Kidney glomerular epithelial cell (primary cell): ENCODE measurements at places on chromosomes 3 and 15.

DNA sequence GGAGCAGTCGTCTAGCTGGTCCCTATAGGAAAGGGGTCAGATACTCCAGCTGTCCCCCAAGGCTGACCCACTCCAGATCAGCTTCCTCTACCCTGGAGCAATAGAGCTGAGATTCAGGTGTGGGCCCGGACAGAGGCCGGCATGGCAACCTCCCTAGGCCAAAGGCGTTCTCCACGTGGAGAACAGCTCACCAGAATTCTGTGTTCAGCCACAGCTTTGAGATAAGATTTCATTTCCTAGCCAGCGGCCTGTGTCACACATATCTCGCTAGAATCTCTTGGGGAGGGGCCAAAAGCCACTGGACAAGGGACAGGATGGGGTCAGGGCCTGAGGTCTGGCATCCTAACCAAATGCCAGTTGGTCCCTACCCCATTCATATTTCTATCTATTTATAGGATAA lies 20.1 kb downstream of the SRGAP3 start:
- no peak for DNase-seq

DNA sequence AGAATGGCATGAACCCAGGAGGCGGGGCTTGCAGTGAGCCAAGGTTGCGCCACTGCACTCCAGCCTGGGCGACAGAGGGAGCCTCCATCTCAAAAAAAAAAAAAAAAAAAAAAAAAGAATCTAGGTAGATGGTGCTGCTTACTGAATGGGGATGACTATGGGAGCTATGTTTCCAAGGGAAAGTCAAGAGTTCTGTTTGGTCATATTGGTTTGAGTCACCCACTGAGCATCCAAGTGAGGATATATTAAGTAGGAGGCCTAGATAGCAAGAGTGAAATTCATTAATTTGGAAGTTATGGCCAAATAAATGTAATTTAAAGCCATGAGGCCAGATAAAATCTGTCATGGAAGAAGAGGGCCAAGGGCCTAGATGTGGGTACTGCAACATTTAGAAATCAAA lies 9.0 kb upstream of the UACA start:
- DNase-seq, result no peak

DNA sequence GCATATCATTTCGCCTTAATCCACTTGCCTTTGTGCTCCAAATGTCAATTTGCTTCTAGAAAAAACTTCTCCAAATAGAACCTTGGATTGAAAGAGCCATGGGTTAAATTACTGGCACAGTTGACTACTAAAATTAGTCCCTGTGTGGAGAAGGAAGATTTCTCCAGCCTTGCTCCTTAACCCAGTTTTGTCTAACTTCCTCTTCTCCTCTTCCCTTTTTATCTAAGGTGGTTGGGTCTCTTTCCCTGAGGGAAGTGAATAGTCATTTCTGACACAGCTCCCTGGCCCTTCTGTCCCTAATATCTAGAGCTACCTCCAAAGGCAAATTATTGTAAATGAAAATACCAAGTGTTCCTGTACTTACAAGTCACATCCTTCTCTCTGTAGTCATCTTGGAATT lies 527.9 kb upstream of the TBL1XR1 start:
- no peak for DNase-seq

- DNase-seq, result peak; percentile 59
Observed at GRCh38 chr15:67762610-67763368, 62.5 kb upstream of the SKOR1 start.

DNA sequence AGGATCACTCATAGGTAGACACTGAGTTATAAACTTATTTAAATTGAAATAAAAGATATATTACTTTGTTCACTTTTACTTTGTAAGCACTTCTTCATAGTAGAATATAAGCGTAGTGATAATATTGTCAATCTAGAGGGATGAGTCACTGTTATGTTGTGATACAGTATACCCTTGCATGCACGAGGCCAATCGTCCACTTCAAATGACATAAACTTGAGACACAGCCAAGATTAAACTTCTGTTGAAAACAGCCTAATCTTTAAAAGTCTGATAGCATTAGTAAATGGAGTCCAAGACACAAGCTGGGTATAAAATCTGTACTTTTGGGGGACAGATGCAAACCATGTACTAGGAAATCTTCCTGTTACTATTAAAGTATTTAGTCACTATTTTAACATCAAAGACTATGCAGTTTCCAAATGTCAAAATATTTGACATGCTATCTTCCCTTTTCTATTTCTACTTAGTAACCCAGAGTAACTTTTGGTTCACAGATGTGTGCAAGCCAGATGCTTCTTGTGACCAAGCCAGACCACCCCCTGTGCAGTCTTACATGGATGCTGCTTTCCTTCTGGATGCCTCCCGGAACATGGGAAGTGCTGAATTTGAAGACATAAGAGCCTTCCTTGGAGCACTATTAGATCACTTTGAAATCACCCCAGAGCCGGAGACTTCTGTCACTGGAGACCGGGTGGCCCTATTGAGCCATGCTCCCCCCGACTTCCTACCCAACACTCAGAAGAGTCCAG lies 85.3 kb downstream of the PIK3R4 start:
- no peak for DNase-seq

DNA sequence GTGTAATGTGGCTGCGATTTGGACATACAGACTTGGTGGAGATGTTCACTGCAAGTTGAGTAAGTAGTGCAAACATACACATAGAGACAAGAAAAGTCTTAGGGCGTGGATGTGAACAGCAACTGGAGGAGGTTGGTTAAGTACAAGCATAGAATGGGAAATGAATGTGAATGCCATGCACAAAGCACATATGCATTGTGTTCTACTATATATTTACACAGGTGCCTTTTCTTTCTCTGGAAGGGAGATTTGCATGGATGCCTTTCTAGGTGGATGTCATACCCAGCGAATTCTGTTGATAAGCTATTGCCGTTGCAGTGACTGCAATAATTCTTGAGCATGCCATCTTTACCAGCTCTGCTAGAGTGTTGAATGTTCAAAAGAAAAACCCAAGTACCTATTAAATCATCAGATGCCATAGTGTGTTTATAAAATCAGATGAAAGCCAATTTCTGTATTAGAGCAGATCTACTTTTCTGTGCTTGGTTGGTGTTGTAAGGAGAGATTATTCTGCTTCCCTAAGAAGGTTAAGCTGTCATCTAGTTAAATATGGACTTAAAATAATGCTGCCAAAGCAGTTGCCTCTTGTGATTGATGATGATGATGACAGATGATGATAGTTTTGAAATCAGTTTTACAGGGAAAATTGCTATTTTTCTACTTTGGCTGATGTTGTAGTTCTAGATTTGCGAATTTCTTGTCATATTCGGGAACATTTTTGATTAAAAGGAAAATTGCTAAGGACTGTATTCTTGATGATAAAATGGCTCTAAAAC lies 148.4 kb downstream of the CNTN4 start:
- DNase-seq, result no peak

DNA sequence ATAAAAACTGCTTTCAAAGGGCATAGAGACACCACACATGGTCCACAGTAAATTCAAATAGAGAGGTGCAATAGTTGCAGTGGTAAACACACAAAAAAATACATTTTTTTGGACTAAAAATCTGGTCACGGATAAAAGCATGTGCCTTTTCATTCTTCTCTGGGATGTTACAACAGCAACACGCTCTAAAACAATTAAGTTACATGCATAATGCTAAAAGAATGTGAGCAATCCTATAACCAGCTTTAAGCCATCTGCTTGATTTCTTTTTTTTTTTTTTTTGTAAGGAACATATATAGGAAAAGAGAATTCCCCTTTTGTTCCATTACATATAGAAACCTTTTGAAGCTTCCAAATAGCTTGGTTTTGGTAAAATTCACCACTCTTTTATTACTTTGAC lies 20.0 kb downstream of the WNT5A start:
- DNase-seq, result no peak

DNA sequence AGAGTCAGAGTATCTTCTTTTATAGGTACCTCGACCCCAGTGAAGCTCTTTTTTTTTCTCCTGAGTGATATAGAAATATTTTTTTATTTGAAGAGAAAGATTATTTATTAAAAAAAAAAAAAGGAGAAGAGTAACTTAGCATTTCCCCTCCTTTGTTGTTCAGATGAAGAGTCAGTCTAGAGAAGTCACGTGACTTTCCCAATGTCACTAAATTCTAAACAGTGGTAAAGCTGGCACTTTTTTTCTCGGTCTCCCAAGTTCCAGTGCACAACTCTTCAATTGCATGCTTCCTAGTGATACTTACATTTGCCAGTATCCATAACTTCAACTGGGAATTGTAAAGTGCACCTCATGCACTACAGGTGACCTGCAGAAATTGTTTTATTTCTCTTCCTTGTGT lies 448.7 kb downstream of the LPP start:
- no peak for DNase-seq

GRCh38 chr15:98438326-98438725 lies 210.0 kb upstream of the IGF1R start:
- no peak for DNase-seq

- DNase-seq, result peak; percentile 85
Observed at GRCh38 chr3:126475413-126476114, at the start of gene ZXDC. Gene ZXDC (minus strand): TSS chr3:126475891. CDS start chr3:126475865, 26 bp downstream.

DNA sequence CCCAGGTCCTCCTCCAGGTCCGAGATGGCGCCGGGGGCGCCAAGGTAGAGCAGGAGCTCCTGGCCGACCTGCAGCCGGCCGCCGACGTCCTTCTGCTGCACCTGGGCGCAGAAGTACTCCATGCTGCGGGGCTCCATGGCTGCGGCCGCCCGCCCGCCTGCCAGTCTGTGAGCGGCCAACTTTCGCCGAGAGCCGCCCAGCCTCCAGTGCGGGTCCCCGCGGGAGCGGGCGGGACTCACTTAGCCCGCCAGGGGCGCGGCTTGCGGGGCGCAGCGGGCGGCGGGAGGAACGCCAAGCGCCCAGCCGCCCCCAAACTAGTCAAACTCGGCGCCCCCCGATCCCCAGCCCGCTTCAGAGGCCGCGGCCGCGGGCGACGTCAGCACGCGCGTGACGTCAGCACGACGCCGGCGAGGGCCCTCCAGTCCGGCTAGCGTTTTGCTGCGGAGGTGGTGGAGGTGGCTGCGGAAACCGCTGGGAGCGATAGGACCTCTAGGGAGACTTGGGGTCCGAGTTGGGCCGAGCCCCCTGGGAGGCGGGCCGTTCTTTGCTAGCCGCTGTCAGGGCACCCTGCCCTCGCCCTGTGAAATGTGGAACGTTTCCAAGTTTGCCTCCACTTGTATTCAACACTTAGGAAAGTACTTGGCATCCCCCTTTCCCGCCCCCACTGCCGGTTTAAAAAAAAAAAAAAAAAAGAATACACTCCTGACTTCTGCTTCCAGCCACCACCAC lies at the start of gene CLASP2:
TSS of gene CLASP2 (minus strand) at position 389 of the 729 bp plus-strand sequence. CDS start at position 137, 252 bp downstream.
- DNase-seq, result peak; percentile 57

GRCh38 chr3:156787926-156788663 lies 38.1 kb upstream of the LEKR1 start:
- peak; percentile 93 for DNase-seq

- DNase-seq, result peak; percentile 55
Observed at GRCh38 chr15:82942691-82943090, 9.8 kb downstream of the HOMER2 start.

DNA sequence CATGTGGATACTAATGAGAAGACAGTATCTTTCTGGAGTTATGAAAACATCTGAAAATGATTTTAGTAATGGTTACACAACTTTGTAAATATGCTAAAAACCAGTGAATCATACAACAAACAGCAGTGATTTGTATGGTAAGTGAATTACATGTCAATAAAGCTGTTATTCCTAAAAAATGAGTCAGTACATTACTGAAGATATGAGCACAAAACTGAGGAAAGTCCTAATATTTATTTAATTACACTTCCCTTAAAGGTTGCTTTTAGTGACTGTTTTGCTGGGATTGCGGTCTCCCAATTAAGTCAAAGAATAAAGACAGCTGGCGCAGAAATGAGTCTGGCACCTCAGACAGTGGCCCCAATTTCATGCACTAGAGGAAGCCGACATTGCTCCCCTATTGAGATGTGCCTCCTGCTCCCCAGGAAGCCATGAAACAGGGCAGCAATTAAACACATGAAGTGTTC lies 50.9 kb upstream of the FSIP1 start:
- no peak for DNase-seq

GRCh38 chr15:31307270-31308184 lies 19.1 kb upstream of the KLF13 start:
- no peak for DNase-seq

- DNase-seq, result no peak
Observed at GRCh38 chr15:85545752-85546151, 165.3 kb downstream of the AKAP13 start.

DNA sequence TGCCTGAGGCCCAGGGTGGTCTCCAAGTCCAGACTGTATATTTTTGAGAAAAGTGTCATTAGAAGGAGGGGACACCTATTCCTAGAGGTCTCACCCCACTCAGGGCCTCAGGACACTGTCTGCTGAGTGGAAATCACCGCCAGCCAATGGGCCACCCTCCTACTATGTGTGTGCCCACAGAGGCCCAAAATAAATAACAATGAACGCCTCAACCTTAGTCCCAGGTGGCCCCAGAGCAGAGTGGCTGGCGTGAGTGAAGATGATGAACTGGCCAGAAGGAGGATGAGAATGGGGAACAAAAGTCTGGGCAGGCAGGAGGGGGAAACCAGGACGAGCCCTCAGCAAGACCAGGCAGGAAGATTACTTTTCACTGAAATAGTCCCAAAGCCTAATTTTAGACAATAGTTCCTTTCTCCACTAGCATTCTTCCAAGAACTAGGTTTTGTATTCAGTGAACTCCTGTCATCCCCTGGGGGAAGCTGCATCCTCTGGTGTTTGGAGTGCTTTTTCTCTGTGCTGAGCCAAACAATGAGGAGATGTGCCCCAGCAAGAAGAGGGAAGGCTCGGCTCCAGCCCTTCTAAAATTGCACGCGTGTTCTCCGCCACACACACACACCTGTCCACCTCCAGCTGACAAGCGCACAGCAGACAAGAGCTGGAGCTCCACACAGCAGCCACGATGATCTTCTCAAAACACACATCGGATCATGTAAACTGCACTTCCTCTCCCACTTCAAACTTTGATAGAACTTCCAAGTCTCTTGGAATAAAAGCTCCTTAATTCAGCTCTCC lies 72.2 kb downstream of the ADCY5 start:
- no peak for DNase-seq

GRCh38 chr3:112873632-112874031 lies 27.0 kb upstream of the CD200R1L start:
- no peak for DNase-seq

- DNase-seq, result no peak
Observed at GRCh38 chr3:3665961-3666640, 133.1 kb upstream of the LRRN1 start.

DNA sequence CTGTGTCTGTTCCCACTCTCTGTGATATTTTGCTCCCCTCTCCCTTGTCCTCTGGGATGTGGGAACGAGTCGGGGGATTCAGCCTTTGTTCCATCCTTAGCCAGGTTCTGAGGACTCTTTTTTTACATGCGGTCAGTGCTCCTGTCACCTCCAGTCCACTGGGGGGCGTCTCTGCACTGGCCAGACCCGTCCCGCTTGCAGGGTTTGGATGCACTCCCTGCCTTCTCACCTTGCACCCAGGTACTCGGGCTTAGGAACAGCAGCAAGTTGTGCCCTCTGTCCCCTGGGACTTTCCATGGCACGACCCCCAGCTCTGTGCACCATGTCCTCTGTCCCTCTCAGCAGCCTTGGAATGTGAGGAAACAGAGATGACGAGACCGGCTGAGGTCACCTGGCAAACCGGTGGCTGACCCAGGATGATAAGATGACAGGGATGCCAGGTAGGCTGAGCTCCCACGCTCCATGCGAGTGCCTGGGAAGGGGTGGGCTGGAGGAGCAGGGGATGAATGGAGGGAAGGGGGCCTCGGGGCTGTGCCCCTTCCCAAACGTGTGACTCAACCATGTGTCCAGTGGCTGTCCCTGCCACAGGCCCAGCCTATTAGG lies 27.3 kb upstream of the FGD5 start:
- DNase-seq, result peak; percentile 8

GRCh38 chr15:27454281-27455075 lies 483.5 kb downstream of the GABRG3 start:
- peak; percentile 49 for DNase-seq

- DNase-seq, result no peak
Observed at GRCh38 chr3:131731709-131732108, 228.9 kb upstream of the MRPL3 start.
